ENCODE measurements at places on chromosomes 11 and 22.

- DNase-seq, result no peak
Measured at GRCh38 chr11:56932572-56933220, 56.0 kb upstream of the OR5AK2 start.

GRCh38 chr11:92211576-92212167, 12.9 kb upstream of the FAT3 start:
- no peak for DNase-seq

DNA sequence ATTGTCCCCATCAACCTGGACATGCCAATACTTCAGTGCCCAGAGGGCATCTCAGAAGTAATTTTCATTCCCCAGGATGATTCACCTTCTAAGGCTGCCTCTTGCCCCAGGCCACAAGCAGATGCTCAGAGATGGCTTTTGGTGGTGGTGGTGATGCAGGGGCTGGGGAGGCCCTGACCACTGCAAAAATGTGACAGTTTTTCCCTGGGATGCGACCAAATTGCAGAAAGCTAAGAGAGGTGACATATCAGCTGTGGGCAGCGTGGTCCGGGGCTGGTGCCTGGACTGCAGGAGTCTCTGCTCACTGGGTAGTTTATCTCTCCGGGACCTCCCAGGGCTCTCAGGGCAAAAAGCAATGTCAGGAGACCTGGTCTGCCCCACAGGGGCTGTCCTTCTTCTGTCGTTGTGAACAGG, 39.7 kb upstream of the ACCSL start:
- DNase-seq, result no peak

GRCh38 chr22:40518840-40519239, 117.7 kb downstream of the MRTFA start:
- DNase-seq, result no peak

DNA sequence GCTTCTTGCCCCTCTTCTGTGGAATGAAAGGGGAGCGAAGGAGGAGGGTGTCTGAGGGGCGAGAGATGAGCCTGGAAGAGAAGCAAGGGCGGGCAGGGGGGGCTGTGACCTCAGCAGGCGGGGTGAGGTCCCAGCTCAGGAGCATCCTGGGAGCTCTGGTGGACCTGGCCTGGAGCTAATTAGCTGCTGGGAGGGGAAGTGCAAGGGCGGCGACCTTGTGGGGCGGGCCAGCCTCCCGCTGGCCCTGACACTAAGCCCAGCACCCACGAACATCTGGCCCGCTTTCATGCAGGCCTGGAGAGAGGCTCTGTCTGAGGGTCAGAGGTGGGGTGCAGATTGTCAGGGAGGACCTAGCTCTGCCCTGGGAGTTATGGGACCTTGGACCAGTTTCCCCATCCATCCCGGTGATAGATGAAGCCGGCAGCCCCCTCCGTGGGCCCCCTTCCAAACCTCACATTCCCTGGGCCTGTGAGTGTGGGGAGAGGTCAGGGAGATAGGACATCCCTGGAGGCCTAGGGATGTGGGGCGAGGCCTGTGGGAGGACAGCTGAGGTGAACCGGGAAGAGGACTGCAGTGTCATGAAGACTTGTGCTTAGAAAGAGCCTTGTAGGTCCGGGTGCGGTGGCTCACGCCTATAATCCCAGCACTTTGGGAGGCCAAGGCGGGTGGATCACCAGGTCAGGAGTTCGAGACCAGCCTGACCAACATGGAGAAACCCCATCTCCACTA, 28.5 kb upstream of the CD82 start:
- DNase-seq, result no peak

DNA sequence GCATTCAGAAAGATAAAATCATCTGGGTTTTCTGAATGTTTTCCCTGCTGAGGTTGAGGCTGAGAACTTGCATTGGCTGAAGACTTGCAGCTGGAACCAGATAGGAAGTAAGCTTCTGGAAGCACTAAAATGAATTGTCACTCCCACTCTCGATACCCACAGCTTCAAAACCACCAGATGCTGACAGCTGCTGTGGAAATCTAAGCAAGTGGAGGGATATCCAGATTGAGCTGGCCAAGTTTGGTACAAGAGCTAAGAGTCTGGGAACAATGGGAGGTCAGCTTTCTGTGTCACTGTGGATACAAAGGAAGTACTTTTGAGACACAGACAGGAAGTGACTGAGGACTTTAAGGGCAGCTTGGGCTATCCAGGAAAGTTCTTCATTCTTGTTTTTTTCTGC, 51.3 kb upstream of the CD44 start:
- DNase-seq, result no peak

DNA sequence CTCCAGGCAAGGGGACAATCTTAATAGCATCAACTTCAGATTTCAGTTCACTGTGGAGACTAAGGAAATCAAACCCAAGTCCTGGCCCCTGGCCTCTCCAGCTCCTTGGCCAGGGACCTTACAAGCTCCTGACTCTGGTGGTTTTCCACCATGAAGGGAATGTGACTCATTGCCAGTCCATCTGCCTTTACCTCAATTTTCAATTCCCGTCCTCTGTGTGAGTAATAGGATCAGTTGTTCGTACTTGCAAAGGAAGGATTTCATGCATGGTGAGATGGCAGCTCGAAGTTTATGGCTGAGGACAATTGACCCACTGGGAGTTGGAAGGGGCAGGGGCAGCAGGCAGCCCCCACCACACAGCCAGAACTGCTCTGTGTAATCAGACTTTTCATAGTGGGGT, 42.5 kb downstream of the INSC start:
- DNase-seq, result no peak

DNA sequence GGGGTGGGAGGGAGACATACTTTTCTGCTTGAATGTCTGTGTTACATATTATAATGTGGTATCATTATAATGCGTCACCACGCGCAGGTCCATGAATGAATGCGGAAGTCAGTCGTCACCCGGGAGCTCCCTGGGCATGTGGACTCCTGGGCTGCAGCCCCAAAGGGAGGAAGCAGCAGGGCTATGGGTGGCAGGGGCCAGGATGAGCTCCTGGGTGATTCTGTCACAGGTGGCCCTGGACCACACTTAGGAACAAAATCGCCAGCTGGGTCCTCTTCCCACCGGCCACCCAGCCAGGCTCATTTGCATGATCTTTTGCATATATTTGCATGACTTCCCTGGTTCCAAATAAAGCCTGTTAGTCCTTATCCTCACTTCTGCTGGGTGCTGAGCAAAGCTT, 51.2 kb downstream of the KCNJ4 start:
- DNase-seq, result no peak

DNA sequence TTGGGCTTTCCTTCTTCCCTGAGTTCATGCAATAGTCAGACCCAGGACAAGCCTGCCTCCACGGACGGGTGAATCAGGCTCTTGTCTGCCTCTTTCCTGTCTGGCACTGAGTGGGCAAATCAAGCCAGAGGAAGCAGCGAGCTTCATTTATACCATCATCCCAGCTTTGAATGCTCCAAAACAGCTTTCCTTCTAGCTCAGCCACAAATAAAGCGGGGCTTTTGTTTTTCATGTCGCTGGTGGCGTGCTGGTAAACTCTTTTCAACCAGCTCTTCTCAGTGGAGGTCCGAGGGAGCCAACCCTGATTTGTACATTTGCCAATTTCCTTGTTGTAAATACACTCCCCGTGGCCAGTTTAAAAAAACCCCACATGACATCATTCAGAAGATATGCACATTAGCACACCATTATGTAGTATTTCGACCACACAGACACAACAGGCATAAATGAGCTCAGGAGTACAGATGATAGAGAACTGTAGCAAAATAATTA, 8.6 kb downstream of the C11orf91 start:
- no peak for DNase-seq

DNA sequence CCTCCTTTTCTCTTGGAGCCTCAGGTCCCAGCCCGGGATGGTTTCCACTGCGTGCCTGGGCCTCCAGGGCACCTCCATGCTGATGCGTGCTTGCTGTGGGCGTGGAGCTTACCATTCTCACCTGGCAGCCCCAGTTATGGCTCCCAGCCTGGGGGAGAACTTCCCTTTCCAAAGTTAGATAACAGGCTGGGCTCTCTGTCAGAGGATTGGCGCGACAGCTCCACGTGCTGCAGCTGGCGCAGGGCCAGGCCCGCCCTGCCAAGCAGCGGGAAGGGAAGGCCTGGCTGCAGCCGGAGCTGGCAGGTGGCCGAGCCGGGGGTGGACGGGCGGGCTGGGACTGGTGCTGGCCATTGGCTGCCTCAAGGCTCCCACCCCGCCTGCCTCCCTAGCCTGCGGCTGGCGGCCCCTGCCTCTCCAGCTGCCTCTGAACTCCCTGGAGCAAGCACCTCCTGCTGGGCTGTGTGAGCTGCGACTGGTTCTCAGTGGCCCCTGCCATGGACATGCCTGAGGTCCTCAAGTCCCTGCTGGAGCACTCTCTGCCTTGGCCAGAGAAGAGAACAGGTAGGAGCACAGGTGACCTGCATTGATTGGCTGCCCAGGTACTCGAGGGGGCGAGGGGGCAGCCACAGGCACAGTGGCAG, 14.6 kb upstream of the TEF start:
- no peak for DNase-seq

DNA sequence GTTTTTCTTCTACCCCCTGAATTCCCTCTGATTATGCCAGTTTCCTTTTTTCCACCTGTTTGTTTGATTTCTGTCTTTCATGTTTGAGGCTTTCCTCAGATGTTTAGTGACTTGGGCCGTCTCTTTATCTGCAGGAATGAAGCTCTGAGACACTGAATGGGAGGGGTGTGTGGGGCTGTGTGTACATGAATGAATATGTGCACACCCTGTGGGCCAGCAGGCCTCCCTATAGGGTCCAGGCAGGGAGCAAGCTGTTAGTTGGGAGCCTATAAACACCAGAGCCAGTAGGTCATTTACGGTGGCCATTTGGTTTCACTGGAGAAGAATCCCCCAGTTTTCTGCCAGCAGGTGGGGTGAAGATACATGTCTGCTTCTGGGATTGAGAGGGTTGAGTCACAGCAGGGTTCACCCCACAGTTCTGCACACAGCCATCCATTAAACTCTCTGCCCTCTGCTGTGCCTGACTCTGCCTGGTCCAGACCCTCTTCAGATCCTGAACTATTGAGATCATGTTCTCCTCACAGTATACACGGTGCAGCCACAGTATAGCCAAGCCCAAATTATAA, 34.8 kb downstream of the BARX2 start:
- no peak for DNase-seq

- no peak for DNase-seq
Measured at GRCh38 chr11:33168709-33169200, 7.5 kb upstream of the CSTF3 start.

DNA sequence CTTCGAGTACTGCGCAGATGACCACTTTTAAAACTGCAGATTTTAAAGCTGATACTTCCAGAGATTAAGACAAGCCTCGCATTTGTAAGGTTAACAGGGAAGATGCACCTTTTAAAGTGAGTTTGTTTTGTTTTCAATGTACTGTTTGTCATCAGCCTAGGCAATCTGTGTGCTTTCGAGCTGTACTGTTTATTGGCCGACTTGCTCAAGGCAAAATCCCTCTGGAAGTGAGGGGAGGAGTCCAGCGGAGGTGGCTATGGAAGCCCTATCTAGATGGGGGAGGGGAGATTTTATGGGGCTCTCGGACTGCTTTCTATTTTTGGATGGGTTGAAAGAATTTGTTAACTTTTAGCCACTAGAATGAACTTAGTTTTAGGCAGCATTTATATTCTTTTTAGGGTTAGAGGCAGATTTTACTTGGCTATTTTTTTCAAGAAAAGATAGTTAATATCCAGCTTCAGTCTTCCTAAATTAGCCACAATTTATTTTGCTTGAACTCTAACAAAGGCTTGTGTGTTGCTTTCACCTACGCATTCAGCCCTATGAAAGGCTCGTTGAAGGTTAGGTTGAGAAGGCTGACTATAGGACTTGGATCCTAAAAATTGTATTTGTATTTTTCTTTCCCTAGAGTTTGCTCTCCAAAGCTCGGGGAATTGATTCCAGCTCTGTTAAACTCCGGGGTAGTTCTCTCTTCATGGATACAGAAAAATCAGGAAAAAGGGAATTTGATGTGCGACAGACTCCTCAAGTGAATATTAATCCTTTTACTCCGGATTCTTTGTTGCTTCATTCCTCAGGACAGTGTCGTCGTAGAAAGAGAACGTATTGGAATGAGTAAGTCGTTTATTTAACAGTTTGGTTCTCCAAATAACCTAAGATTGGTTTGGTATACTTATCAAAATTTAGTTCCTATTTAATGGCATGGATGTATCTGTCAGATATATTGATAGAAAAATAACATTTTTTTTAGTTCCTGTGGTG, 2.1 kb downstream of the WEE1 start:
- DNase-seq, result peak; percentile 27
